RWPE2 (cell line): ENCODE measurements at places on chromosomes 13 and 19.

DNA sequence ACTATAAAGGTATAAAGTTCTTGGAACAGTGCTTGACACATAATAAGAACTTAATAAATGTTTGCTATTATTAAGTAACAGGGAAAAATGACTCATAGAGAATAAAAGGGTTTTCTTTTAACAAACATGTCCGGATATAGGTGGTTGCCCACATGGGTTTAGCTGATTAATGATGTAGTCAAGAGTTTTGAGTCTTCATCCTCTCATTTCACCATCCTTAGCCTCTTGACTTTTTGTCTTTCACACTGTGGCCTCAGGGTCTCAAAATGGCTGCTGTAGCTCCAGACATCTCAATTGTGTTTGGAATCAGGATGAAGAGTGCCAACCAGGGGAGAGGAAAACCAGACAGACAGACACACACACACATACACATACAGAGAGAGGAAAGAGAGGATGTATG, 97.9 kb downstream of the HSPH1 start:
- no peaks in the 10 kb centered on the region for H3K27me3 ChIP-seq
- DNase-seq, result no peak
- no peak overlapping the region for H3K4me3 ChIP-seq
- H3K36me3 ChIP-seq, result no peaks in the 10 kb centered on the region
- peaks cover 13% of the 10 kb centered on the region for H3K4me1 ChIP-seq

DNA sequence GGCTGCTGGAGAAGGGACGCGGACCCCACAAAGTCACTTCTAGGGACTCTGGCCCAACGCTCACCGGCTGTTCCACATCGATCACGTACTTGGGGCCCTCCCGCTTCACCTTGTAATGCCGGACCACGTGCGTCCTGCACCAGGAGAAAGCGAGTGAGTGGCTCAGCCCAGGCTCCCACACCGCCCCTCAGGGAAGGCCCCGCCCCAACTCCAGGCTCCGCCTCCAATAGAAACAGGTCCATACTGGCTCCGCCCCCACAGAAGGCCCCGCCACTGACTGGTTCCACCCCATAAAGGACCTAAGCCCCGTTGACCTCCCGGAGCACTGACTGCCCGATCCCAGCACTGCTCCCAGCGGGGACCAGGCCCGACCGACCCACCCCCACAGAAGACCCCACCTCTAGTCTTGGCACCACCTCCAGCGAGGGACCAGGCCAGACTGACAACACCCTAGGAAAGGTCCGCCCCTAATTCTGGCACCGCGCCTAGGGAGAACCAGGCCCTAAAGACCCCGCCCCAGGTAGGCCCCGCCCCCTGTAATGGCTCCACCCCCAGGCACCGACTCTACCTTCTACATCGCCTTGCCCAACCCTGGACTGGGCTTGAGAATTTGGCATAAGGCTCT, 11.3 kb downstream of the STAP2 start:
- H3K4me1 ChIP-seq, result no peaks in the 10 kb centered on the region
- H3K36me3 ChIP-seq, result 0 out of 2 replicates have a peak, but pooled peaks cover 3% of the 10 kb centered on the region
- no peaks in the 10 kb centered on the region for H3K27me3 ChIP-seq
- no peak overlapping the region for H3K27ac ChIP-seq
- H3K4me3 ChIP-seq, result no peak overlapping the region

GRCh38 chr13:101019126-101019525, 344.5 kb upstream of the TMTC4 start:
- no peak for DNase-seq
- no peaks in the 10 kb centered on the region for H3K4me1 ChIP-seq

GRCh38 chr19:2542341-2543069, 66.6 kb downstream of the GADD45B start:
- H3K27me3 ChIP-seq, result no peaks in the 10 kb centered on the region
- no peak overlapping the region for H3K4me3 ChIP-seq
- no peak for DNase-seq

GRCh38 chr13:40681341-40682146, 15.1 kb upstream of the FOXO1 start:
- H3K4me1 ChIP-seq, result no peaks in the 10 kb centered on the region
- H3K4me3 ChIP-seq, result no peak overlapping the region
- DNase-seq, result no peak
- no peak overlapping the region for H3K27ac ChIP-seq
- H3K36me3 ChIP-seq, result no peaks in the 10 kb centered on the region

DNA sequence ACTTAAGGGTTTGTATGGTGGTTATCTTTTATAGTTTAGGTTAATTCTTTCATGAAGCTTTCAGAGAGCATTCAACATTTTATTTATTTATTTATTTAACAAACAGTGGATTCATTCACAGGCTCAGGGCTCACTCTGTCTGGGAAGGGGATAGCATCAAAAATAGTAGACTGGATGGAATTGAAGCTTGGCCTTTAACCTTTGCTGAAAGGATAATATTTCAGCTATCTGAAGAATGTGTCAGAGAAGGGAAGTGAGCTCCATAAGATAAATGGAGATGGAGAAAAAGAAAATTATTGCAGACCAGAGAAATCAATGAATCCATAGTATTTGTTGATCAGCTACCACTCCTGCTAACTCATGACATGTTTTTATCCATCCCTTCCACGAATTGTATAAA, 305.6 kb downstream of the COG6 start:
- no peak for DNase-seq
- H3K4me1 ChIP-seq, result no peaks in the 10 kb centered on the region
- no peak overlapping the region for H3K27ac ChIP-seq
- no peaks in the 10 kb centered on the region for H3K27me3 ChIP-seq
- H3K4me3 ChIP-seq, result no peak overlapping the region
- H3K36me3 ChIP-seq, result no peaks in the 10 kb centered on the region

GRCh38 chr13:112576768-112577167, 11.2 kb downstream of the TUBGCP3 start:
- H3K27ac ChIP-seq, result no peak overlapping the region
- H3K4me1 ChIP-seq, result no peaks in the 10 kb centered on the region
- H3K4me3 ChIP-seq, result no peak overlapping the region
- H3K27me3 ChIP-seq, result no peaks in the 10 kb centered on the region

DNA sequence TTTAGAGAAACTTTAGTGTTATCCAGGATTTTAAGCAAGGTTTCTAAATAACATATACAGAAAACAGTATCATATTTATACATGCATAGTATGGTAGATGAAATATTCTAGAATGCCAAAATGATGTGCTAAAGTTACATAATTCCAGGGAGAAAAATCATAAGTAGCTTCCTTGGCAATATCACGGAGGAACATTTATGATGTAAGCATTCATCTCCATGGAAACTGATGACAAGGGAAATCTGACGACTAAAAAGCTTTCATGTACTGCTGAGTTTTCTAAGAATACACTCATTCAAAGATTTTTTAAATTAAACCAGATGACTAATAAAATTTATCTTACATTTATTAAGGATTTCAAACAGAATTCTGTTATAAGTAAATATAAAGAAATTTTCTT, 4.7 kb downstream of the TEX30 start:
- H3K4me3 ChIP-seq, result no peak overlapping the region
- DNase-seq, result no peak
- H3K27me3 ChIP-seq, result no peaks in the 10 kb centered on the region
- peaks cover 8% of the 10 kb centered on the region for H3K4me1 ChIP-seq

DNA sequence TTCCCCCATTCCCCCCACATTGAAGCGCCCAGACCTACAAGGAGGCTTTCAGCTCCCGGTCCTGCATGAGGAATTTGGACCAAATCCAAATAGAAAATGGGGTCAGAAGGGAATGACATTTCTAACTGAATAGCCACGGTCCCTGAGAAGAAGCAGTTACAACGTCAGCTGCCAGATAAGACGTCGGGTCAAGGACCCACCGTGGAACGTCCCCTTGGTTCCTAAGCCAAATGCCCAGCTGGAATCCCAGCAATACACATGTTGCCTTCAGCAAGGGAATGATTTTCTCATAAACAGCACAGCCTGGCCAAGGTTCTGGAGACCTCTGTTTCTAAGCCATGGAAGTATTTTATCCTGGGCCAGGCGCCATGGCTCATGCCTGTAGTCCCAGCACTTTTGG, 109.1 kb upstream of the PEG3 start:
- no peak overlapping the region for H3K27ac ChIP-seq
- H3K4me3 ChIP-seq, result no peak overlapping the region
- H3K27me3 ChIP-seq, result no peaks in the 10 kb centered on the region
- DNase-seq, result no peak

DNA sequence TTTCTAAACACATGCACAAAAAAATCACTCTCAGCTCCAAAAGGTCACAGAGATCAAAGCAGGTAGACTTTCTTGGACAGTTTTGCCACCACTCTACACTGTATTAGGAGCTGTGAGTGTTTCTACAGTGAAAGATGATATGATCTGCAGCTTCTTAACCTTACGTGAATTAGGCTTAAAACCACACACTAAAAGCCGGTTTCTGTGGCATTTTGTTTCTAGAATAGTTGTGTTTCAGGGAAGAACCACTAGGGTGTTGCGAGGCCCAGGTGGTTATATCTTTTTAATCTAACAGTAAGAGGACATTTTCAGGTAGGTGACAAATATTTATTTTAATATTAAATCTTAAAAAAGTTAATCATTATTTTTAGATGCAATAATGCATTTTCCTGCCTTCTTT, 216.4 kb downstream of the KLF5 start:
- H3K27ac ChIP-seq, result peak overlapping the region; percentile 63
- H3K27me3 ChIP-seq, result no peaks in the 10 kb centered on the region
- no peak overlapping the region for H3K4me3 ChIP-seq
- H3K36me3 ChIP-seq, result no peaks in the 10 kb centered on the region
- no peak for DNase-seq
- peaks cover 11% of the 10 kb centered on the region for H3K4me1 ChIP-seq

- no peak overlapping the region for H3K4me3 ChIP-seq
- peaks cover 9% of the 10 kb centered on the region for H3K4me1 ChIP-seq
- no peaks in the 10 kb centered on the region for H3K36me3 ChIP-seq
- DNase-seq, result no peak
Measured at GRCh38 chr13:25756251-25756650, 295.6 kb downstream of the SHISA2 start.

DNA sequence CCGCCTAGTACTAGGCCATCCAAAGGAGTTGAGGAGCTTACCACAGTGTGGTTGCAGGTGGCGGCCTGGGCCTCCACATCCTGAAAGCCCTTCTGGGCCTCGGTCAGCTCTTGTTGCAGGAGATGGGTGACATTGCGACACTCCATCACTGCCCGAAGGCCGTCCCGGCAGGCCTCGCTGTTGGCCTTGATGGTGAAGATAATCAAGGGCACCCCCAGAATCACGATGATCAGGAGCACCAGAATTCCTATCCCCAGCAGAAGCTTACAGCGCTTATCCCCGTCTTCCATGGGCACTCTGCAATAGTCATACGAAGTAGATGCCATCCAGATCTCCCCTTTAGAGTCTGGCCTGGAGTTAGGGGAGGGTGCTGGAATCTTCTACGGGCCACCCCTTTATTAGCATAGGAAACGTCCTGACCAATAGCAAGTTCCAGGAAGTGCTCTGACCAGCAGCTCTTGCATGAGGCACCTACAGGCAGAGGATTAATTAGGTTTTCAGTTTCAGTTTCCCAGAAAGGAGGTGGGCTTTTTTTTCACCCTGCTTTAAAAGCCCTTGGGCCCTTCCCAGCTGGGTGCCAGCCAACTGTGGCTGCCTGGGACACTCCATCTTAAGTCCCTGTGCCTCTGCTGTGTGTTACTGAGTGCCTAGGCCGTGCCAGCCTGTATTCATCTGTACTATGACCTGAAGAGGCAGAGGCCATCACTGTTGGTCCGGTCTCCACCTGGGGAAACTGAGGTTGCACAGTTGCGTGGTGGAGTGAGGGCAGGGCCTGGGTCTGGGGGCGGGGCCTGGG, at the start of gene BST2:
BST2 (minus strand) TSS at position 381 of the 796 bp plus-strand sequence; CDS start at position 326, 55 bp downstream.
- H3K36me3 ChIP-seq, result no peaks in the 10 kb centered on the region
- DNase-seq, result no peak
- peak within 1 kb of the TSS; percentile 29 for H3K4me3 ChIP-seq
- H3K4me1 ChIP-seq, result no peaks in the 10 kb centered on the region
- H3K27me3 ChIP-seq, result no peaks in the 10 kb centered on the region

- peaks cover 25% of the 10 kb centered on the region for H3K4me1 ChIP-seq
- no peaks in the 10 kb centered on the region for H3K27me3 ChIP-seq
- DNase-seq, result no peak
Measured at GRCh38 chr13:110405597-110406450, 98.7 kb downstream of the COL4A2 start.

GRCh38 chr13:39379667-39380655, 223.0 kb downstream of the LHFPL6 start:
- no peaks in the 10 kb centered on the region for H3K27me3 ChIP-seq
- H3K36me3 ChIP-seq, result no peaks in the 10 kb centered on the region
- no peaks in the 10 kb centered on the region for H3K4me1 ChIP-seq
- H3K4me3 ChIP-seq, result no peak overlapping the region

DNA sequence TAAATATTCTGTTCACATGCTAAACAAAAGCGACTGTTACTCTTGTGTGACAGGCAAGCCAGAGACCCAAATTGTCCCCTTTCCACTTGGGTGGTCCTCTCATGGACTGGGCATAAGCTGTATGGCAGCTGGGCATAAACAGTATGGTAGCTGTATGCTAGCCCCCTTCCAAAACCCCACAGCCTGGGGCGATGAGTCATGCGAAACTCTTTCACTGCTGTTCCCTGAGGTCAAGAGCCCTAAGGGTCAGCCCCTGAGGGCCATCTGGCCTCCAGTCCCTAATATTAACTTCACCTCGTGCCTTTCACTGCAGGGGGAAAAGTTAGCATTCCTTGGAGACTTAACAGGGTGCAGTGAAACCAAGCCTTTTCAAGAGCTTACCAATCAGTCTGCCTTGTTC, 45.6 kb upstream of the ZNF562 start:
- DNase-seq, result no peak
- no peak overlapping the region for H3K4me3 ChIP-seq
- H3K36me3 ChIP-seq, result no peaks in the 10 kb centered on the region
- H3K4me1 ChIP-seq, result no peaks in the 10 kb centered on the region
- H3K27me3 ChIP-seq, result no peaks in the 10 kb centered on the region

DNA sequence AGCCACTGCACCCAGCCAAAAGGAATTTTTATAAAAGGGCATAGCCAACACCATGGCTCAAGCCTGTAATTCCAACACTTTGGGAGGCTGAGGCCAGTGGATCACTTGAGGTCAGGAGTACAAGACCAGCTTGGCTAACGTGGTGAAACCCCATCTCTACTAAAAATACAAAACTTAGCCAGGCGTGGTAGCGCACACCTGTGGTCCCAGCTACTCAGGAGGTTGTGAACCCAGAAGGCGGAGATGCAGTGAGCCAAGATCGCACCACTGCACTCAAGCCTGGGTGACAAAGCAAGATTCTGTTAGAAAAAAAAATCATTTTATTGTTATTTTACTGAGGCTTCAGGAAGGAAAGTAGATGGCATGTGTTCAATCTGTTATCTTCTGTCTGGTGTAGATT, 31.3 kb upstream of the FOXO1 start:
- no peaks in the 10 kb centered on the region for H3K4me1 ChIP-seq
- no peak overlapping the region for H3K4me3 ChIP-seq
- no peak for DNase-seq
- H3K36me3 ChIP-seq, result no peaks in the 10 kb centered on the region
- H3K27me3 ChIP-seq, result no peaks in the 10 kb centered on the region
- no peak overlapping the region for H3K27ac ChIP-seq

- no peaks in the 10 kb centered on the region for H3K4me1 ChIP-seq
- H3K27ac ChIP-seq, result no peak overlapping the region
- DNase-seq, result no peak
- no peak overlapping the region for H3K4me3 ChIP-seq
- H3K27me3 ChIP-seq, result no peaks in the 10 kb centered on the region
Measured at GRCh38 chr13:68030152-68030809, 800.1 kb upstream of the PCDH9 start.

- H3K27ac ChIP-seq, result no peak overlapping the region
- DNase-seq, result no peak
- no peak overlapping the region for H3K4me3 ChIP-seq
- no peaks in the 10 kb centered on the region for H3K36me3 ChIP-seq
Measured at GRCh38 chr13:61831026-61831425, 415.4 kb upstream of the PCDH20 start.
